ENCODE measurements at places on chromosomes 11 and 22.

DNA sequence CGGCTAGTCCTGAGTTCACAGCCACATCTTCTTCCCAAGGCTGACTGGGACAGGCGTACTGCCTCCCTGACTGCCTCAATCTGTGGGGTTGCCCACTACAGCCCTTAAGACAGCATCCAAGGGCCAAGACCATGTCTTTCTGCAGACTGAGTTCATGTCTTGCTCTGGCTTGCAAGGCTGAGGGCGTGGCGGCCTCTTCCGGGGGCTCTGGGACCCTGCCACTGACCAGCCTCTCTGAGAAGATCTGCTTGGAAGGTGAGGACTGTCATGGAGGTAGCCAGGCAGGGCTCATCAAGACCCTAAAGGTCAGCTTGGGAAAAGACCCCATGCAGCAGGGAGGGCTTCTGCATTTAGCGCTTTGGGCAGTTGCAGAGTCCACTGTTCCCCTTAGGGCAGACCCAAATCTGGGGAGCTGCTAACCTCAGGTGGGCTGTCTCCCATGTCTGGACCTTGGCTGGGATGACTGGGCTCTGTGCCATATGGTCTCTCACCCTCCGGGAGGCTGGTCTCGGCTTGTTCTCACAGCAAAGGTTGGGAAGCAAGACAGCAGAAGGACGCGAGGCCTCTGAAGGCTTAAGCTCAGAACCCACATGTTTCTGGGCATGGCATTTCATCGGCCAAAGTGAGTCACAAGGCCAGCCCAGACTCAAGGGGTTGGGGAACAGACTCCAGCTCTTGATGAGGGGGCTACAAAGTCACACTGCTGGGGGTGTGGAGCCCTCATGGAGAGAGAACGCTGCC lies 109.1 kb upstream of the LMO1 start:
- DNase-seq, result no peak

DNA sequence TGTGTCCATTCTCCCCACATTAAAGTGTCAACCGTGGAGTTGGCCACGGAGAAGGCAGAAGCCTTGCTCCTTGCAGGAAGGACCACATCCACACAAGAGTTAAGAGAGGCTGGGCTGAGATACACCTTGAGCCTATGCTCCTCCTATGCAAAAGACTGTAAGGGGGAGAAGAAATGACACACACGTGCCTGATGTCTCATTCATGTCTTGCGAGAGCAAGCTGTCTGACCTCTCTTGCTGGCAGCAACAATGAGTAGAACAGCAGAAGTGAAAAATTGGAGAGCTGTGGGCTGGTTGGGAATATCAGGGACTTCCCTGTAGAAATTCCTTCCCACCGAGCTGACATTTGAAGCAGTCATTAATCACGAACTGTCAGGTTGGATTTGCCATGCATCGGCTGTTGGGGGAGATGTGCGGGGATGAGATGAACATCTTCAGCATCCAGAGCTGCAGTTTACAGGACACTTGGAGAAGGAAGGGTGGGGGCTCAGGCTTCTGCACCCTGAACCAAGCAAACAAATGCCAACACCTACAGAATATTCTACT lies 139.3 kb downstream of the MYO18B start:
- no peak for DNase-seq

DNA sequence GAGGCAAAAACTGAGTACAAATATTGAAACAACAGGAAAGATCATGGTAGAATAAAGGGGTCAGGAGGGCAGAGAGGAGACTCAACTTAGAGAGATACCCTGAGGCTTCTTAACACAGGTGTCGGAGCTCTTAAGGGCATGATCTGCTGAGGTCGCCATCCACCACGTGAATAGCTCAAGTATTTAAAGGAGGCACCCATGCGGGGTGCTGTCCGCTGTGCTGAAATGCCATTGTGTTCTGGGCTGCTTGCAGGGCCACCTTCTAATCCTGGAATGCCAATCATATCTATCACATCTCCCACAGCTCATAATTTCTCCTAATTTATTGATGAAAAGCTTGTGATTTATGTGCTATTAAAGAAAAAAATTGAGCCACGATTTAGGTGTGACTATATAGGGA lies 90.2 kb downstream of the SEZ6L start:
- peak; percentile 31 for DNase-seq

GRCh38 chr11:79088967-79089366 lies 351.9 kb downstream of the TENM4 start:
- no peak for DNase-seq

DNA sequence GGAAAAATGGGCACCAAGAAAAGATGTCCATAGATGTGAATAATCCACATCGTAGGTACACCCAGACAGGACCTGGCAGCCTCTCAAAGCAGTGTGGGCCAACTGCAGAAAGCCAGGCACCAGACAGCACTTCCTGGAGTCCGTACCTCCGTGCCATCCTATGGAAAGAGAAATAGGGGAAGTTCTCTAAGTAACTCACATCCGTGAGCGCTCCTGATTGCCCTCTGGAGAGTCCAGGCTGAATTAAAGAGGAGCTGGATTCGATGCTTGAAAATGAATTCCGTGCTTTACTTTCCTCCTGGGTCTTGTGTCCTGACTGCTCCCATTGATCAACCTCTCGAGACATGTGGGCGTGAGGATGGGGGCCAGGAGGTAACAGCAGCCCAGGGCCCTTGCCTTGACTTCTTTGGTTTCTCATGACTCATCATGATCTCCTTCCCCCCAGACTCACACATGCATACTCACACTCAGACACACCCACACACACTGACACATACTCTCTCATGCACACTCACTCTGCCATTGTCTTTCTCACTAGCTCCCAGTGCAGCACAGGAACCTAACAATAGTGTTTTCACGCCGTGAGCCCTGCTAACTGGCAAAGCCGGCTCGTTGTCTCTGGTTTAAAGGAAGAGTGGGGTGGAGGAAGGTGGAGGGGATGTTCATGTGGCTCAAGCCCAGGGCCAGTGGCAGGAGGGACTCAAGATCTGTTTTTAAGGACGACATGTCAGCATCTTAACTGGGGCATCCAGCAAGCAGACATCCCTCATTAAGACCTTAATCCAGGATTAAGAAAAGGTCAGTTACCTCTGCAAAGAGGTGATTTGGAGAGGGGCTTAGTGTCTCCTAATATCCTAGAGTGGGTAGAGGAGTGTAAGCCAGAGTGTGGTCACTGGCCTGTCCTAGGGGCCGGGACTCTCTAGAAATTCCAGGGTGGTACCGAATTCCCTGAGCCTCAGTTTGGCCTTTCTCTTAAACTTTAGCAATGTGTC lies 104.2 kb downstream of the SCN3B start:
- DNase-seq, result peak; percentile 28

- no peak for DNase-seq
Measured at GRCh38 chr11:128645968-128646367, 47.9 kb upstream of the FLI1 start.

DNA sequence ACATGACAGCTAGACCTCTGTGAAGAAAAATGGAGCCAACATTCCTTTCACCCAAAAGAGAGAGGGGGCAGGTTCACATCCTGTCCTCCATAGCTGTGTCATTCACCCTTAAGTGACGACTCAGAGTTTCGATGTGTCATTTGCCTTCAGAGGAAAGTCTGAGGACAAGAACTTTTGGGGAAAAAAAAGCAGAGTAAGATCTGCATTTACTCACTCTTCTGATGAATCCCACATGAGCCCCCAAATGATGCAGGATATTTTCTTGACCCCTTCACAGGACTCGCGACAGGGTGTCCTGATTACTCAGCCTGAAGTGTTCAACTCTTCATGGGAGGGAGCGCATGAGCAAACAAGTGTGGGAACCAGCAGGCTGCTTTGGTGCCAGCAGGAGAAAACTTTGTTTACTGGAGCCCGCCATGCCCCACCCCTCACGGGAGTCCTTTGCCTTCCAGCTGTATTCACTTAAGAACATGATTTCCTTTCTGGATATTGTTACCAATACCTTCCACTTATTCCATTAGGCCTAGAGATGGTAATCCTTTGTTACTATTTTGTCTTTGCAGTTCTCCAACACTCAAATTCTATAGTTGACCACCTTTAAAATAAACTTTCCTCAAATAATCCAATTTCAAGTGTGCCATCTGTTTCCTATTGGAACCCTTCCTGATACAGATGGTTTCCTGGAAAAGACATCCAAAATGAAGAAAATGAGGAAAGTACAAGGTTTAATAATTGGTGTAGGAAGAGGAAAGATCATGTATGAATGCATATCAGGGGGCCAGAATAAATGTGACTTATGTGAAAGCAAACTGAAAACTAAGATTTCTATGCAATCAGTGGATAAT lies 729.8 kb downstream of the FAM181B start:
- DNase-seq, result peak; percentile 40

DNA sequence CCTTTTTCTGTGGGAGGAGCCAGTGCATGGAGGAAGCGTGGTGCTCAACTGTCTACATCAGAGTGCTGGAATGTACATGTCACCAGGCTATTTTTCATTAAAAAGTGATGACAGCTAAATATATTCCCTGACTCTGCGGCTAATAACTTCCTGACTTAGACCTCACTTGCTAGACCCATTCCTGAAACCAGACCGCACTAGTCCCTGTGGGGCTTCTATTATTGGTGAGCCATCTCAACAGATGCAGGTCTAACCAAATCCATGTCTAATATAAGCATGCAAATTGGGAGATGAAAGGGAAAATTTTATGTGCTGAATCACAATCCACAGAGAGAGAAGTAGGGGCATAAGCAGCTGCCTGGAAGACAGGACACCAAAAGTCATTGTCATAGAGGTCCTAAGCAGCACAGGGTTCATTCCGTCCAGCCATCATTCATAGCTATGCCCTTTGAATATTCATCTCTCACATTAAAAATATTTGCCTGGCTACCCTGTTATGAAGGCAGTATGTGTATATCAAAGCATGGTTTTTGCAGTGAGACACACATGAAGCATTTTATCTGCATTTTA lies 110.9 kb upstream of the BLID start:
- no peak for DNase-seq

All from activated CD4-positive, alpha-beta T cell treated with anti-CD3 and anti-CD28 coated beads for 48 hours (primary cell).